ENCODE measurements at places on chromosomes 2 and 18.

- no peak for DNase-seq
Measured at GRCh38 chr2:49959961-49960553, 805.7 kb upstream of the FSHR start.

- DNase-seq = no peak
Measured at GRCh38 chr2:44269831-44270230, 5.4 kb upstream of the SLC3A1 start.

DNA sequence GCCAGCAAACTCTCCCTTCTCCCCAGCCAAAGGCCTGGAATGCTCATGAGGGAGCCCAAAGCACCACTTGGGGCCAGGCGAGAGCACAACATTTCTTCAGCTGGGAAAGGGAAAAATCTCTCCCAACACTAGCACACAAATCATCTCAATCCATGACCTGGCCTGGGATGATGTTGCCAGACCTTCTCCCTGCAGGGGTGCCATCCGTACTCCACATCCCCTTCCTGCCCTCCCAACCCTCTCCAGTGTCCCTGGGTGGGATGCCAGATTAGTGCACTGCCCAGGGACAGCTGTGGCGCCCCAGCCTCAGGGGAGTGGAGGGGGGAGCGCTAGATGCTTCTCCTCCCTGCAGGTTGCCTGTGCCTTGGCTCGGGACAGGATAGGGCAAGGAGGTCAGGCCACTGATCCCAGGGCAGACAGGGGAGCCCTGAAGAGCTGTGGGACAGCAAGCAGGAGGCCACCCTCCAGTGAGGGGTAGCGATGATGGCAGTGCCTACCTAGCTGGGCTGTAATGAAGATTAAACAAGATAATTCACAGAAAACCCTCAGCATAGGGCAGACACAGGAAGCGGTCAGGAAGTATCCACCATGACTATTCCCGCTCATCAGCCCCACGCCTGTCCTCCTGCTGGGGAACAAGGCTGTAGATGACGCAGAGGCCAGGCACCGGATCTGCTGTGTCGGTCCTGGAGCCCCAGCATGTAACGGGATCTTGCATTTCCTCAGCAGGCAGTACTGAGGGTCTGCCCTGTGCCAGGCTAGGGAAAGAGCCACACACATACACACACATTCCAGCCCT is 31.1 kb downstream of the SERTAD2 start:
- DNase-seq = no peak

- DNase-seq = peak; percentile 49
Measured at GRCh38 chr2:151239624-151240023, 22.0 kb downstream of the RBM43 start.

DNA sequence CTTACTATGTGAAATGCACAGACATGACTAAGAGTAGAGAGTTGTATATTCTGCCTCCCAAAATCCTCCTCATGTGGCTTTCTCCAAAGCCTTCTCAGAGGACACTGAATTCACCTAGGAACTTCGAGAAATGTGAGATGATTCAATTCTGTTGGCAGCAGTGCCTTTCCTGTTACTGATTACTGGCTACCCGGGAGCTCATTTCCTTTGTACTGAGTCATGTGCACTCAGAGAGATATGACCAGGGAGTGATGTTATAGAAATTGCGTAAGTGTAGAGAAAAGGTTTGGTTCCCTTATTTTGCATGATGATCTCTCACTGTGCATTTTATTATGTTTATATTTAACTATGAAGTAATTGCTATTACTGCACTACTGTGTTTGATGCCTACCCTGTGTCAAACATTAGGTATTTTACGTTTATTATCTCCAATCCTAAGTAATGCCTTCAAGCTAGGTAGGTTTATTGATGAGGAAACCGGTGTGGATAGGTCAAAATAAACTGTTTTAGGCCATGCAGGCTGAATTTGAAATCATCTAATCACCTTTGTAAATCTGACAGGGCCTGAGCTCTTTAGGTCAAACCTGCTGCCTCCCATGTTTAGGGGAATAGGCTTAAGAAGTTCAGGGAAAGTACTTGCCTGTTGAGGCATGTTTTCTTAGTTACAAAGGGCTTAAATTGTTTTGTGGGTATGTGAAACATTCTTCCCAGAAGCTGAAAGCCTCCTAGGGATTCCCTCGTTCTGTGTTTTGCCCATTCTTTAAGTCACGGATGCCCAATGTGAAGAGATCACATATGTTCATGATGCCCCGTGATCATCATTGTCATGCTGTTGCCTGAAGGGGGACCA is 86.8 kb downstream of the FMNL2 start:
- DNase-seq = peak; percentile 96

DNA sequence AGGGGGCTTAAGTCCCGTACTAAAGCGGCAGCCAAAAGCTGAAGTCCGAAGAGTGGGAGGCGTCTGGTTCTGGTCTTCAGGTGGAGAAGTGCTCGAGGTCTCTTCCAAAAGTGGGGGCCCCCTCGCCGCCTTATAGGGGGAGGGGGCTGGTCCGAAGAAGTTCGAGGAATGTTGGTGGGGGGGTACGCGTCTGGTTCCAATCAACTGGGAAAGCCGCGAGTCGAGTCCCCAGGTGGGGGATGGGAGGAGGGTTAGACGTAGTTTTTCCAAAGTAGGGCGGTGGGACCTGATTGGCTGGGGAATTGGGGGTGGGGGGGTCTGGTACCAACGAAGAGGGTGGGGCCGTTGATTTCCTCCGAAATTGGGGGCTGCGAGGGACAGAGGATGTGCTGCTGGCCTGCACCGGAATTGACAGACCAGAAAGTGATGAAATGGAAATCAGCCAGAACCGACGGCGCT is 594 bp downstream of the ITM2C start:
- no peak for DNase-seq

DNA sequence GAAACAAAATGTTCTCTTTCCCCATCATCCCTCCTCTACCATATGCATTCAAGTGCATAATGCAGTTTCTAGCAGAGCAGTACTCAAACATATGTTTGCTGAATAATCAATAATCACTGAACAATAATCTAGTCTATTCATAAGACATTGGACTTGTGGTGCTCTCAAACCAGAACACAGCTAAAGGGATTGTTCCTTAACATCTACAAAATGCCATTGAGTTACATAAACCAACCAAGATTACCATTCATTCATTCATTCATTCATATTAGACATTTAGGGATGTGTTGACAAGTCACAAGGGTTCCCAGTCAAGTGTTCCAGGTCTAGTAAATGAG is 3.9 kb downstream of the CLHC1 start:
- no peak for DNase-seq

DNA sequence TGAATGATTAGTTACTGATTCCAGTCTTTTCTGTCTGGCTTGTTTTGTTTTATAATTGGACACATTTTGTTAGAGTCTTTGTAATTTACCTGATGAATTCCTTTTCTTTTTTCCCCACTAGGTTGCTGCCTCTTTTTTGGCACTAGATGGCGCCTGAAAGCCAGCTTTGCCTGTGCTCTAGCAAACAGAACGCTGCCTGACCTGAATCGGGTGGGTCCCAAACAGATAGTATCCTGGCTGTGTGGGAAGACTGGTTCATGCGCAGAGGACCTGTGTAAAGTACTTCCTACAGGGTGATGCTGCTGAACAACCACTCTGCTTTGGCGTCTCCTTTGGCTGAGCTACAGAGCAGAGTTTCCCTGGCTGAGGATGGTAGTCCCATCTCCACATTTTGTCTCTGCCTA is 288.2 kb downstream of the IKZF2 start:
- DNase-seq = peak; percentile 45

GRCh38 chr2:38751596-38752410 is 642 bp upstream of the SRSF7 start:
- no peak for DNase-seq

- DNase-seq = peak; percentile 75
Measured at GRCh38 chr2:96527286-96528005, 9.1 kb upstream of the ARID5A start.

DNA sequence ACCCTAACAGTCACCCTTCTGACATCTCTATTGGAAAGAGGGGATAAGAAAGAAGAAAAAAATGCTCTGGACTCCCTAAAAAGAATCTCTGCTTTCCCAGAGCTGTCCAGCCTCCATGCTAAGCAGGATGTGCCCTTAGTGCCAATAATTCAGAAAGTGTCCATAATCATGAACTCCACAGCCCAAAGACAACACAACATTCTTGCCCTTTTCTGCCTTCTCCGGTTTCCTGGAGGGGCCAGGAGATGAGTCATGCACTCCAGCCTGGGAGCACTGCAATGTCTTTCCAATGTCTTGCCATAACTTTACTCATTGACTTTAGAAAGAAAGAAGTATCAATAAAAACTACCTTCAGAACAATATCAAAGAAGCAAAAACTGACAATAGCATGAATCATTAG is 44.0 kb downstream of the KLF7 start:
- DNase-seq = no peak

GRCh38 chr2:238225911-238226697 is 13.7 kb downstream of the HES6 start:
- no peak for DNase-seq

- DNase-seq = no peak
Measured at GRCh38 chr2:47422560-47422959, 19.6 kb downstream of the MSH2 start.

- DNase-seq = no peak
Measured at GRCh38 chr2:79180092-79180491, 20.5 kb upstream of the REG3A start.

- DNase-seq = no peak
Measured at GRCh38 chr2:15149063-15149462, 412.1 kb downstream of the NBAS start.

- DNase-seq = peak; percentile 86
Measured at GRCh38 chr2:143261986-143262385, 132.8 kb downstream of the ARHGAP15 start.

DNA sequence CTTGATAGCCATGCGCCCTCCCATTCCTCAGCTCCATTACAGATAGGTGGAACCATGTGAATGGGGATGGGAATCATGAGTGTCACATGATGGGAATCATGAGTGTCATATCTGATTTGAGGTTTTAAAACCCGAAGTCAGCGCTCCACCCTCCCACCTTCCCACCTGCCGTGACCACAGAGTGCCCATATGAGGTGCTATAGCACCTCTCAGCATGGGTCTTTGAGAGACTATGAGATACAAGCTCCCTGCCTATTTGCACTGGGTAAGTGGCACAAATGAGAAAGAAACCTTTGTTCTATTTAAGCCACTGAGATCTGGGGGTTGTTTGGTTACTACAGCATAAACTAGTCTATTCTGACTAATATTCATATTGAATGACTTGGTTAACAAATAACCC is 78.5 kb upstream of the PTPRM start:
- no peak for DNase-seq

DNA sequence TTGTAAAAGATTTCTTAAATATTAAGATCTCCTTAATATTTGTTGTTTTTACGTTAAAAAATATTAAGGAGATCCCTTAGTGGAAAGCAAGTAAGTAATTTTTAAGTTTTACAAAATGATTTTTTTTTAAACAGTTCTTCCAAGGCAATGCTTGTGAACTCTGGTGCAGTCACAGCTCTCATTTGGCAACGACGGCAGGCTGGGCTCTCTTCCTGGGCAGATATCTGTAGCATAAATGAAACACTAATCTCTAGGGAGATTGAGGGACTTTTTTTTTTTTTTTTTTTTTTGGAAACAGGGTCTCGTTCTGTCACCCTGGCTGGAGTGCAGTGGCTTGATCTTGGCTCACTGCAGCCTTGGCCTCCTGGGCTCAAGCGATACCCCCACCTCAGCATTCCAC is 38.5 kb downstream of the GORASP2 start:
- no peak for DNase-seq

DNA sequence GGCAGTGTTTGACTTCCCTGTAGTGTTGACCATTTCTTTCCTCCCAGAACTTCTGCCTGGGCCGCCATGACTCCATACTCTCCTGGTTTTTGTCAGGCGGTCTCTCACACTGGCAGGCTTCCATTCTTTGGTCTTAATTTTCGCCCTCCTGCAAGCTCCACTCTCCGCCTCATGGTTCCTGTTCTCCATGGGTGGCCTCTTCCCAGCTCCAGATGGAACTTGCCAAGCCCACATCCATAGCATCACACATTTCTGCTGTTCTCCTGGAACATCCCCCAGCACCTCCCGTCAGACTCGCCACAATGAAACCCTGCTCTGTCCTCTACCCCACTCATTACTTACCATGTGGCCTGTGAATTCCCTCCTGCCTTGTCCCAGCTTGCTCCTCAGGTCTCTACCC is 896 bp upstream of the AFF3 start:
- no peak for DNase-seq

DNA sequence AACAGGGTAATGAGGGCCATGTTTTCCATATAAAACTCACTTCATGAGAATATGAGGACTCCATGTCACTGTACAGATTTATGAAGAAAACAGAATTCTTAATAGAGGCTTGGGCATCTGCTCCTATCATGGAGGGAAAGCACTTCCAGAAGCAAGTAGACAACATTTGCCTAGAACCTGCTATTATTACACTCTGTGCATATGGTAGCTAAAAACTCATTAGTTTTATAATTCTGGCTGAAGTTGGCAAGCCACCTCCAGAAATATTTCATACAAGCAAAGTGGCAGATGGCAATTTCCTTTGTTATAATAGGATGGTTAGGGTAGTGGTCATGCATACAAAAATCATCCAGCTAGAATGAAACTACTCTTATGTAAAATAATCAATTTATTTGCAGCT is 65.8 kb upstream of the TLK1 start:
- DNase-seq = no peak

GRCh38 chr2:126642031-126642430 is 13.9 kb upstream of the GYPC start:
- DNase-seq = no peak

Data from suppressor macrophage treated with lipopolysaccharide for 4 hours (primary cell).